Stimulated activated CD4-positive, alpha-beta T cell treated with anti-CD3 and anti-CD28 coated beads, Interleukin-12 subunit alpha, Interleukin-12 subunit beta, amount 100 ng/mL, for 24 hours (primary cell): ENCODE measurements at places on chromosomes 5 and 9.

DNA sequence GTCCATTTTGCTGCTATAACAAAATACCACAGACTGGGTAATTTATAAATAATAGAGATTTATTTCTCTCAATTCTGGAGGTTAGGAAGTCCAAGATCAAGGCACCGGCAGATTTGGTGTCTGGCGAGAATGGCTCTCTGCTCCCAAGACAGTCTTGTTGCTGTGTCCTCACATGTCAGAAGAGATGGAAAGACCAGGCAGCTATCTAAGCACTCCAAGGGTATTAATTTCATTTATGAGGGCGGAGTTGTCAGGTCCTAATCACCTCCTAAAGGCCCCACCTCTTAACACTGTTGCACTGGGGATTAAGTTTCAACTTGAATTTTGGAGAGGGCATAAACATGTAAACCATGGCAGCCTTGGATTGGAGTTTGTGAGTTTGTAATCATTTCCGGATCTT, 30.3 kb downstream of the ADCY2 start:
- DNase-seq, result no peak

- no peak for DNase-seq
These were observed 182.3 kb downstream of the MACROH2A1 start for GRCh38 chr5:135216471-135217343.

DNA sequence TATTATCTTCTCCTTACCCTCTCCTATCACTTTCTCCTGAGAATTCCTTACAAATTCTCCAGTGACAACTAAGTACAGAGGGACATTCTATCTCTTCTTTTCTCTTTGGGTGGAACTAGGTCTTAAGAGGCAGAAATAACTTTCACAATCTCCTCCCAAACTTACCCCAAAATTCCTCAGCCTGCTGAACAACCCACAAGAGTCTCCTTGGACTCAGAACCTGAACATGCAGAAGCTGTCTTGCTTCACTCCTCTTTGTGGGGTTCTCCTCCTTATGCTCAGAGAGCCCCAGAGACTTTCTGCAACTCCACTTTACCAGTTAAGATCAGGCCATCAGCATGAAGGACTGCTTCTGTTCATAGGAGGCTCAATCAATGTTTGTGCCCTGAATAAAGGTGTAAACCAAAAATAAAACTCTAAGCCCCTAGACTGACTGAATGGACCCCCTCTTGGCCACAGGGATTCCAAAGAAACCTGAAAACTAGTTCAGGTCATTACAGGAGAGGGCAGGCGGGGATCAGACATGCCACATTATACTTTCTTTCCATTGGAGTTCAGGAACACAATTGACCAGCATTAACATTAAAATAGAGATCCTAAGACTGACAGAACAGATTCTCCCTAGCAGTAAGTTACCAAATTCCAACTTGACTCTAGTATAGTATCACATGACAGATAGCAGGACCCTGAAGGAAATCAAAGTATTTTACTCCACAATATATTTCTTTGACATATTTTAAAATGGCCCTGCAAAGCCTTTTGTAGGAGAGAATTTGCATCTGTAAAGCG, 179.7 kb upstream of the FBXL17 start:
- no peak for DNase-seq

DNA sequence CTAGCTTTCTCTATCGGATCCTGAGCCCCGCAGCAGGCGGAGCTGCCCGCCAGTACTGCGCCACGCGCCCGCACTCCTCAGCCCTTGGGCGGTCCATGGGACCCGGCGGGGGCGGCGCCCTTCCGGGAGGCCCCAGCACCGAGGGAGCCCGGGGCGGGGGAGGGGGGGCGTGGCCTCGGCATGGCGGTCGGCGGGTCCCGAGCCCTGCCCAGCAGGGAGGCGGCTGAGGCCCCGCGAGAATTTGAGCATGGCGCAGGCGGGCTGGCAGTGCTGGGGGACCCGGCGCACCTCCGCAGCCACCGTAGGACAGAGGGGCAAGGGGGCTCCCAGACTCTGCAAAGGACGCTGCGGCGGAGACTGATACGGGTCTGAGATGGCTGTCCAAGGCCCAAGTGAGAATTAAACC, 6.8 kb downstream of the ZDHHC11B start:
- DNase-seq, result no peak

GRCh38 chr5:180790020-180790419, 12.6 kb downstream of the MGAT1 start:
- no peak for DNase-seq

GRCh38 chr5:167921796-167922195, 369.6 kb upstream of the WWC1 start:
- no peak for DNase-seq

- DNase-seq, result no peak
These were observed 22.2 kb downstream of the HMCN2 start for GRCh38 chr9:130287736-130288135.
